A549 treated with Hydrocortisone at 1 μM for 4 hours (cell line): ENCODE measurements at places on chromosomes 1 and 21. TPM values are rescaled to one million over a fixed set of nuclear protein-coding genes. Genes with fewer than 3 reads are reported as not detected.

The SH2D5 gene
- 12.1 to 17.9 TPM (median 15.3 TPM) in 5 replicates for total RNA-seq

The ERG gene
- 0.03 to 0.17 TPM in 2 of 5 replicates, not detected in the others for total RNA-seq

The VWA5B1 gene
- total RNA-seq, result not detected in 5 replicates

The C1orf56 gene
- total RNA-seq, result 5.9 to 7.9 TPM (median 6.2 TPM) in 5 replicates
